ENCODE measurements at places on chromosomes 5 and 9. TPM values are rescaled to one million over a fixed set of nuclear protein-coding genes. Genes with fewer than 3 reads are reported as not detected.

DNA sequence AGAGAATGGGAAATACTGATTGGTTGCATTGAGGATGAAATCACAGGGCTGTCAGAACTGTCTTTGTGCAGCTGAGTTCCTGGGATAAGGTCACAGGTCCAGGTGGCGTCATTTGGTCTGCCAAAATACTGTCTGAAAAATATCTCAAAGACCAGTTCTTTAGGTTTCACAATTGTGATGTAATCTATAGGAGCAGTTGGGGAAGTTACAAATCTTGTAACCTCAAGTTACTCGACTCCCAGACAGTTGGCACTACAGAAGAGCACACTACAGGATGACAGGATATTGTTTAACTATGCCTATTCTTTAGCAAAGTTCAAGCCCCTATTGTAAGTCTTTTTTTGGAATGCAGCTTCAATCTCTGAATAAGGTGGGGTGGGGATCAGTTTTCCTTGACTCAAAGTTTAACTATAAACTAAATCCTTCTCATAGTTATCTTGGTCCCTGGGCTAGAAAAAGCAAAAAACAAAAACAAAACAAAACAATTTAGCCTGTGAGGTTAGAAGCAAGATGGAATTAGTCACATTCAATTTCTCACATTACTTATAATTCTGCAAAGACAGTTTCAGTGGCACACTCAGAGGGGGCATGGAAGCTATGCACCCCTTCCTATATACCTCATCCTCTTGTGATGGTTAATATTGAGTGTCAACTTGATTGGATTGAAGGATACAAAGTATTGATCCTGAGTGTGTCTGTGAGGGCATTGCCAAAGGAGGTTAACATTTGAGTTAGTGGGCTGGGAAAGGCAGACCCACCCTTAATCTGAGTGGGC lies 276.0 kb downstream of the AUH start:
- no peak for DNase-seq

DNA sequence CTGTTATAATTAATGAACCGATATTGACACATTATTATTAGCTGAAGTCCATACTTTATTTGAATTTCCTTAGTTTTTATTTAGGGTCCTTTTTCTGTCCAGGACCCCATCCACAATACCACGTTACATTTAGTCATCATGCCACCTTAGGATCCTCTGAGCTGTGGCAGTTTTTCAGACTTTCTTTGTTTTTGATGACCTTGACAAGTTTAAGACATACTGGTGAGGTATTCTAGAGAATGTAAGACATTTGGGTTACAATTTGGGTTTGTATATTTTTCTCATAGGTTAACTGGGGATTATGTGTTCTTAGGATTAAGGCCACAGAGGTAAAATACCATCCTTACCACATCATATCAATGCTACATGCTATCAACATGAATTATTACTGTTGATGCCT lies 42.7 kb downstream of the KIAA1958 start:
- no peak for DNase-seq

- no peak for DNase-seq
These were observed 29.4 kb upstream of the HSD17B3 start for GRCh38 chr9:96331236-96331947.

DNA sequence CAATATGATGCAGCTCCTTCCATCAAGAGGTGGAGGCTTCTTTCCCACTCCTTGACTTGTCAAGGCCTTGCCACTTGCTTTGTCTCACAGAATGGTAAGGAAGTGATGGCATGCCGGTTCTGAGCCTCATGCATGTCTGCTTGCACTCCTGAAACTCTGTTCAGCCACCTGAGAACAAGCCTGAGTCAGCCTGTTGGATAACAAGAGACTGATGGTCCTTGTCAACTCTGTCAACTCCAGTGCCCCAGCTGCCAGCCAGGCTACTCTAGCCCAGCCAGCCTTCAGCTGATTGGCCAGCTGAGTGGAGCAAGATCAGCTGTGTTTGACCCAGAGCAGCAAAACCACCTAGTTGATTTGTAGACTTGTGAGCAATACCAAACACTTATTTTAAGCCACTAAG lies 4.4 kb upstream of the TENT4A start:
- no peak for DNase-seq

DNA sequence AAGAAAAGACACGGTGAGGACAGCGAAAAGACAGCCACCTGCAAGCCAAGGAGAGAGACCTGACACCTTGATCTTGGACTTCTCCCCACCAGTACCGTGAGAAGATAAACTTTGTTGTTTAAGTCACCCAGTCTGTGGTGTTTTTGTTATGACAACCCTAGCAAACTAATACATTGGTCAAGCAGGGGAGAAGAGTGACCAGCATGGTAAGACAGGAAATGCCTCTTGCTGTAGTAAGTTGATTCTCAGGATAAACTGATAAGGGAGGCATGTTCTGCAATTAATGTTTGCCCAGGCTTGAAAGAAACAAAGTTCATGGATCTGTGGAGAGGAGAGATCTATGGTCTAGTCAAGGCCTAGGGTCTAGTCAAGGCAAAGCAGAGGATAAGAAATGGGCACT lies 801.2 kb downstream of the MAT2B start:
- DNase-seq, result no peak

DNA sequence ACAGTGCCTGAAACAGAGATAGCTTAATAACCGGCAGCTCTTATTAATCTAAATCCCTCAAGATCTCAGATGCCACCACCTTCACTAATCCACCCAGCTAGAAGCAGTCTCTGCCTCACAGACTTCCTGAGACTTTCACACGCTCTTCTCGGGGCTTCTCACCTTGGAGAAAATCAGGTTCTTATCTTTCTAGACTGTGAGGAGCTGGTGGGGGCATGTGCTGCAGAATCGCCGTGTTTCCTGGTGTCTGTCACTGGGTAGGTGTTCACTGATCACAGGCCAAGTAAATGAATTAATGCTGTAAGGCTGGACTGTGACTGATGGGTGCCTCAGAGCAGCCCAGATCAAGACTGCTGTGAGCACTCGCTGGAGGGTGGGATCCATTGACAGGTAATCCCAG lies 101.7 kb downstream of the PSD2 start:
- no peak for DNase-seq

DNA sequence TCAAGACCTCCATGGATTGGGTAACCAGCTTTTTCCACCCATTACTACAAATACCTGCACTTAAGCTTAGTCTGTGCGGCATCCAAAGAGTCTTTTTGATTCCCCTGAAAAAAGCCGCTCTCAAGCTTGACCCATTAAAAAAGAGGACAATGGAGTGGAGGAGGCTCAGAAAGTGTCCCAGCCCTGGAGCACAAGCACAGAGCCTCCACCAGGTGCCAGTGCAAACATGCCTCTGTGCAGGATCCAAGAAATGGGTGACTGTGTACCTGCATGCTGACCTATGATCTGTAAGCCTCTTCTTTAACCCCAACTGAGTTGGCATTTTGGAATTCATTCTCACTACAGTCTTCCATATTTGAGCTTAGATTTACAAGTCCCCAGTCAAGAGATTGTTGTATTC lies 168.3 kb upstream of the TLE4 start:
- DNase-seq, result no peak

DNA sequence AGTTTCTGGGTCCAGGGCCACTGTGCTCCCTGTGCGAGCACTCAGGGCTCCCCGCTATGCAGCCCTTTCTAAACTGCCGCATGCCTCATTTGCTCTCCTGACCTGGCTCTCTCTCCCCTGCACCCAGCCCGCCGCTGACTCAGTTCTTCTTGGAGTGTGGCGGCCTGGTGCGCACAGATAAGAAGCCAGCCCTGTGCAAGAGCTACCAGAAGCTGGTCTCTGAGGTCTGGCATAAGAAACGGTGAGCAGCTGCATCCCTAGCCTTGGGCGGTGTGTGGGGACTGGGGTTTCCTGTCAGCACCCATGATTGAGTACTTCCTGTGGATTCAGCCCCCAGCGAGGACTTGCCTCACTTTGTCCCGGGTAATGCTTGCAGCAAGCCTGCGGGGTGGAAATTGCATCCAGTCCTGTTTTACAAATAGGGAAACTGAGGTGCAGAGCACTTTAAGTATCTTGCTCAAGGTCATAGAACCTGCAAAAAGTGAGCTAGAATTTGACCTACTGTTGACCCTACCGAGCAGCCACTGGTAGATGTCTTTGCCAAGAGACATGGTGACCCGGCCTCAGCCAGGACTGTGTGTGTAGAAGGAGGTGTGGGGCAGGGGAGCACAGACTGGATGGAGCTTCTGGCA lies 27.9 kb downstream of the USP20 start:
- DNase-seq, result peak; percentile 60

GRCh38 chr5:145347026-145347616 lies 488.0 kb downstream of the PRELID2 start:
- peak; percentile 23 for DNase-seq

DNA sequence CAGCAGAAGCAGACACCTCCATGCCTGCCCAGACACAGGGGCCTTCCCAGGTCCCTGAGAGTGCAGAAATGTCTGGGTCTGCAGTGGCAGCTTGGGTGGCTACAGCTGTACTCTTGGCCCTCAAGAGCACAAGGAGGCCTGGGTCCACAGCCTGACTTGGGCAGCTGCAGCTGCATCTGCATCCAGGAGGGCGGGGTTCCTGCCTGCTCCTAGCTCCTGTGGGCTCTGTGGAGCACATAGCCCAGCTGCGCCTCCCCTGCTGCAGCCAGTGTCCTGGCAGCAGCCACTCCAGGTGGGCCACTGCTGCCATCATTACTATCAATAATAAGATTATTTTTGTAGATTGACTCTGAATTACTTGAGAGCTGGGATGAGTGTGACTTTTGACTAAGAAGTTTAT lies 162.0 kb upstream of the PTCH1 start:
- DNase-seq, result no peak

DNA sequence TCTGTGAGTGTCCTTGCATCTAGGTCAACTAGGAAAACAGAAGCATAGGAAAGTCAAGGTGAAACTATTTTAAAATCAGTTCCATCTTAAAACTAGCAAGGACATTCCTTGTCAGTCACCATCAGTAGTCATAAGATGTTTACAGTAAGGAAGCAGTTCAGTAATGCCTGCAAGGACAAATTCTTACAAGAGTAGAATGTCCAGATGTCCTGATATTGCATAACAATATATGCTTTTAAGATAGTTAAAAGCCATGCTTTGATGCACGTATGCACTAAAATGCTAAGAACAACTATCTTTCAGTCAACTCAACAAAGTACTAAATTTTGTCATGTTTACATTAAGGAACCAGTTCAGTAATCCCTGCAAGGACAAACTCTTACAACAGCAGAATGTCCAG lies 11.3 kb upstream of the SVEP1 start:
- DNase-seq, result no peak

DNA sequence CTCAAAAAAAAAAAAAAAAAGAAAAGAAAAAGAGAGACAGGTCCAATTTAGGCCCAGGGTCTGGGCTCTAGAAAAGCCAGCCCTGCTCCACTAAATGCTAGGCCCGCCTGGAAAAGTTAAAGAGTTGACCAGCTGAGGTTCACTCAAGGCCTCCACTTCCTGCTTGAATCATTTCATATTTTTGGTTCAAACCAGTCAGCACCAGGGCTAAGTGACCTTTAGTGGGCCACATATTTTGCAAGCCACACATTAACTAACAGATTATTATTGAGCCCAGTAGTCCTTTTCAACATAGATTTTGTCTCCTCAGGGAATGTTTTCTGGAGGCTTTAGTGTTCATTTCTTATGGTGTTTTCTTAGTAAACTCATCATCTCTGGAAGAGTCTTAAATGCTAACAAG lies 156.6 kb downstream of the TLR4 start:
- DNase-seq, result no peak

DNA sequence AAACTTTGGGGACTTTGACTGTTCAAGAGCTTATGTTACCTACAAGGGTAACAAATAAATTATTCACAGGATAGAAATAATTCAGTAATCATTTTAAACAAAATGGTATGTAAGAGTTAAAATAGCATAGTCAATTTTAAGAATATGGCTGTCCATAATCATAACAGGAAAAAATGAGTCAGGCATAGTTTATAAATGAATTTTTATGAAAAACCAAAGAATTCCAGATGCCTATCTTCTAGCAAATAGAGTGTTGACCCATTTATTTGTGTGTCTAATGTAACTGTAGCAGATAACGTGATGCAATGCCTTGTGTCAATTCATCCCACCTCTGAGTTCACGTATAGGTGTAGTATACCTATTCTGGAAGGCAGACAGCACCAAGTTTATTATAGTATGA lies 169.7 kb upstream of the CDH9 start:
- no peak for DNase-seq

- peak; percentile 25 for DNase-seq
These were observed 464.5 kb downstream of the ICE1 start for GRCh38 chr5:5886812-5887486.

GRCh38 chr5:51567636-51568035 lies 184.4 kb downstream of the ISL1 start:
- DNase-seq, result no peak

- DNase-seq, result no peak
These were observed 393.5 kb downstream of the DMAC1 start for GRCh38 chr9:7405924-7406604.

GRCh38 chr5:111502956-111503355 lies 9.4 kb downstream of the STARD4 start:
- no peak for DNase-seq

- DNase-seq, result no peak
These were observed 97.3 kb downstream of the PLCXD3 start for GRCh38 chr5:41413074-41413473.

- no peak for DNase-seq
These were observed 82.4 kb downstream of the HMCN2 start for GRCh38 chr9:130347931-130348330.

GRCh38 chr9:22055090-22055489 lies 46.0 kb upstream of the CDKN2B start:
- DNase-seq, result no peak

GRCh38 chr9:38707885-38708637 lies 11.9 kb downstream of the FAM240B start:
- no peak for DNase-seq

DNA sequence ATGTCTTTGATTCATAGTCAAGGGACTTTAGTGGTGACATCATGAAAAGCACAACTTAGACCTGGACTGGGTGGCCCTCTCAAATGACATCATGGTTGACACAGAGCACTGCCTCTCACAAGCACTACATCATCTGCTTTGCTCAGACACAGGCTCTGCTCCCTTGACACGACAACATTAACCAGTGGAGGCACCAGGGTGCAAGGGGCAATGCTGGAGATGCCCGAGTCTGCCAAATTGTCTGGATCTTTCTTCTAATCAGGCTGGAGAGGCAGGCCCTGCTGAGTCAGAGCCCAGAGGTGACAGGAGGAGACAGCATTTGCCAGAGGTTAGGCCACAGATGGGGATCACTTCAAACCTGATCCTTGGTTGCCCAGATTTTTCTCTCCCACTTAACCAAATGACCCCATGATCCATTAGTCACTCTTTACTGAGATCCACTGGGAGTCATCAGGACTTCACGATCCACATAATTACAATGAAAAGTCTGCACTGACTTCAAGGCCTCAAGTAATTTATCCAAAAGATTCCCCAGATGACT lies 174.4 kb downstream of the SLIT3 start:
- no peak for DNase-seq

Gene PRUNE2
- polyA plus RNA-seq, result 13.5 TPM

Gene SLC23A1
- polyA plus RNA-seq, result 29.3 TPM

Gene MEGF10
- polyA plus RNA-seq, result 0.31 TPM

Gene CDC14B
- 8.5 TPM for polyA plus RNA-seq

Gene LIX1
- not detected for polyA plus RNA-seq

Gene SLC35D2
- 92.7 TPM for polyA plus RNA-seq
